ENCODE measurements at places on chromosomes 2 and 18.

DNA sequence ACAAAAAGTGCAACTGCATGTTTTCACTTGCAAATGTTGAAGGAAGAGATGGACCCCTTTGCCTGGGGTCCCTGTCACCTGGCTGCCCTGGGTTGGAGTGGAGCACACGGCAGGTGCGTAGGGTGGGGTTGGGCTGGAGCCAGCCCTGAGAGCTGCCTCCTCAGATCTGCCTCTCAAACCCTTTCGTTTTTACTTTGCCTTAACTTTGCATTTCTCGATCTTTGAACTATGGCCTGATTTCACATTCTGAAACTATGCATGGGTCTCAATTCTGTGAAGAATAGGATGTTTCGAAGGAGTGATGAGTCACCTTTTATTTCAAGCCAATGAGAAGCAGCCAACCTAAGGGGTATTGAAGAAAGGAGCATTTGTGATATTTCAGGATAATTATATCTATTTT lies 132.8 kb downstream of the ACOXL start:
- no peak for DNase-seq

- no peak for DNase-seq
Measured at GRCh38 chr2:12787891-12788801, 71.4 kb downstream of the TRIB2 start.

DNA sequence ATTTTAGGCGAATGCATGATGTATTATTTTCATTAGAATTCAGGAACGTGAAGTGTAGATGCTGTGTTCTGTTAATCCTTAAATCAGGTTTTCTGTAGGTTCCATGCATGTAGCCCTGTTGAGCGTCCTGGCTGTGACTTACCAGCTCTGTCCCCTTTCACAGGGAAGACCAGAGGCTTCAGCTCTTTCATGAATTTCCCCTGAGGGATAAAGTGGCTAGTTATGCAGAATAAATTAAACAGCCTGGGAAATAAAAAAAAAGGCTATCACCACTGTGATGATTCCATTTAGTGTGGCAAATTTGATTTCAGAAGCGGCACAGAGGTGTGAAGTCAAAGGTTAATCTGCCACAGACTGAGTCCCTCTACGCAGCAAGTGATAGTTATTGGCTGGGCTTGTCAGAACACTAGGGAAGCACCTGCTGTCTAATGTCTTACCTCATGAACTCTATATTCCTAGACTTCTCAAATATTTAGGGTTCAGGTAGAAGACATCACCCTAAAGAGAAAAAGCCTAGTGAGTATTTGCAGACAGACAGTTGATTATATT lies 61.6 kb upstream of the LINC00305 start:
- DNase-seq, result no peak

- DNase-seq, result no peak
Measured at GRCh38 chr2:234019896-234020295, 30.6 kb upstream of the SPP2 start.
